IMR-90 (cell line): ENCODE measurements at places on chromosomes 12 and 14.

DNA sequence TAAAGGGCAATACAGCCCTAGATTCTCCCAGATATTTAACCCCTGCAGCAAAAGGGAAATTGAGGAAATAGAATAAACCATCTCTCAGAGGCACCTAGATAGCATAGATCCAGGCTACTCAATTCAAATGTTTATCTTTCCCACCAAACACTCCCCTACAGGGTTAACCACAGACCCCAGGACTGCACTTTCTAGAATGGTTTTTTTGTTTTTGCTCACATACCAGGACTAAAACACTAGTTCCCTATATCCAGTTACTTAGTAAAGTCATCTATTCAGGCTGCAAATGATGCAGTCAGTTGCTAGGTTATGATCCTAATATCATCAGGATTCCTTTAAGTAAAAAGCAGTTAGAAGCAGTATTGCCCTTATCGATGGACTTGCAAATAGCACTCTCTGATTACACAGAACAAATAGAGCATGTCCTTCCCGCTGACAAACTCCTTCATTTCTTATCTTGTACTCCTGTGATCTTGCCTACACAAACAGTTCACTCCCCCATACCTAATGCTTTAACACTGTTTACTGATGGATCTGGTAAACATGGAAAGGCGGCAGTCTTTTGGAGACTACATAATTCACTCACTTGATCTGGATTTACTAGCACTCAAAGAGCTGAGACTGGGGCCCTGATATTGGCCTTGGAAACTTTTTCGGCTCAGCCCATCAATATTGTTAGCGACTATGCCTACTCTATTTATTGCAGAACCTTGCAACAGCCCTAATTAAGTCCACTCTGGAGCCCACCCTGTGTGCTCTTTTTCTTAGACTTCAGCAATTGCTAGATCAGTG, 257.2 kb upstream of the DIO2 start:
- DNase-seq: no peak

GRCh38 chr12:41585784-41586183, 397.7 kb downstream of the PDZRN4 start:
- no peak for DNase-seq

DNA sequence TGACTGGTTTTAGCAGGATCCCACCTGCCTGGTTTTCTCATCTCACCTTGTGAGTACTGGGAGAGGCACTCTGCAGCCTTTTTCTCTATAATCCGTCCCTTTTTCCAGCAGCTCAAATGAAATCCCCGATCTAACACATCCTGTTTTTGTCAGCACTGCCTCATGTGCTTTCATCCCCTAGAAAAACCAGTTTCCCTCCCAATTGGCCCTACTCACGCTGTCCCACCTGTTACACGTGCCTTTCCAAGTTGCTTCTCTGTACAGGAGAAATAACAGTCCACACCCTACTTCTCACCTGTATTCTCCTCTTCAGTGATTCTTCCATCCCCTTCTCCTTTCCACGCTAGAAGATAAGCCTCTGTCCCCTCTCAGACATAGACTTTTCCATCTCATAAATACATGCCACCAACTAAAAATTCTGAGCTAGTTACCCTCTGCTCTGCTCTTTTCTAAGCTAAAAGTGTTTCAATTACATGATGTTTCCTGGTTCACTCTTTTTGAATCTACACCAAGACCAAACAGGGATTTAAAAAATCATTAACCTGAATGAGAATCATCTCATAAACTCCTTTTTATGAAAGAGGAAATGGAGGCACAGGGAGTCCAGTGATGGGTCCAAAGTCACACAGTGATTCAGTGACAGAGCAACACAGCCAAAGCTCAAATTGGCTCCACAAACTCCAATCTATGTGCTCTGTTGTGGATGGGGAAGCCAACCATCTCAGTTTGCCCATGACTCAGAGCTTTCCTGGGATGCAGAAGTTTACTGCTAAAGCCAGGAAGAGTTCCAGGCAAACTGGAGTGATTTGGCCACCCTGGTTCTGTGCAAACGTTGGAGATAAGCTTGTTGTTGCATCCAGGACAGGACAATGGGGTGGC, 240.0 kb upstream of the TMEM132C start:
- no peak for DNase-seq

DNA sequence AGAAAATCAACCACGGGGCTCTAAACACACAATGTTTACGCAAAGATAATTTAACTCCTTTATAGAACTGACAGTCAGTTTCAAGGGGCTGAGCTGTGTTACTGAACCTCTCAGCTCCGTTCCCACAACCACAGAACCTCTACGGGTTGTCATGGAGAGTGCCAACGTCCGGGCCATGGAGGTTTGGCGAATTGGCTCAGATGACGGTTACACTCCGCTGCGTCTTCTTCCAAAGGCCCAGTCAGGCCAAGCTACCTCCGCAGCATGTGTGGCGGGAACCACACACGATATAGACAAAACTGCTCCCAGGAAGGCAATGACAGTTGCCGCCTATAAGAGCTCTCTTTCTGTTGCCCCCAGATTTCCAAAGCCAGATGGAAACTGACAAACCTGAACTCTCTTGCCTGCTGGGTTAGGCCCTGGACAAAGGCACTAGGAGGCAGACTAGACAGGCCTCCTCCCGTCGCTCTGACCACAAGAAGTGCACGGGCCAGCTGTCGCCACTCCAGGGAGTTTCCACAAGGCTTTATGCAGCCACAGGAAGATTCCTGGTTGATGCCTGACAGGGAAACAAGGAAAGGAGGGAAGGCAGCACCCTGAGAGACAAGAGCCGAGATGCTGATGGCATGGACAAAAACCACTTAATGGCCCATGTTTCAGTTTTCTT, 30.3 kb downstream of the CCDC88C start:
- peak; percentile 40 for DNase-seq

DNA sequence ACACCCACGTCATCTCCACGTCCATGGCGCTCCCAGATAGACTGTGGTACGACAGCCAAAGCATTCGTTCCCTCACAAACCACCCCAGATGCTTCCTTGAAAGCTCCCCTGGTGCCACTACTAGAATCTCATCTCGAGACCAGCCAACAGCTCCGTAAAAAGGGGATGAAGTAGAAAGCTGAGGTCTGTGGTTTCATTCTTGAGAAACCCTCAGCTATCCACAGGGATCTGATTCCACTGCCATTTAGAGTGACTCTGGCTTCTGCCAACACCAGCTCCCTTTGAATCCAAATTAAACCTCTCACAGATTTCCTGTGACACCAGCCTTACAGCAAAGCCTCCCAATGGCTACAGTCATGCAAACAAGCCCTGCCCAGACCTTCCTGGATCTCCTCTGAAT, 18.5 kb upstream of the FOXN3 start:
- DNase-seq: no peak

DNA sequence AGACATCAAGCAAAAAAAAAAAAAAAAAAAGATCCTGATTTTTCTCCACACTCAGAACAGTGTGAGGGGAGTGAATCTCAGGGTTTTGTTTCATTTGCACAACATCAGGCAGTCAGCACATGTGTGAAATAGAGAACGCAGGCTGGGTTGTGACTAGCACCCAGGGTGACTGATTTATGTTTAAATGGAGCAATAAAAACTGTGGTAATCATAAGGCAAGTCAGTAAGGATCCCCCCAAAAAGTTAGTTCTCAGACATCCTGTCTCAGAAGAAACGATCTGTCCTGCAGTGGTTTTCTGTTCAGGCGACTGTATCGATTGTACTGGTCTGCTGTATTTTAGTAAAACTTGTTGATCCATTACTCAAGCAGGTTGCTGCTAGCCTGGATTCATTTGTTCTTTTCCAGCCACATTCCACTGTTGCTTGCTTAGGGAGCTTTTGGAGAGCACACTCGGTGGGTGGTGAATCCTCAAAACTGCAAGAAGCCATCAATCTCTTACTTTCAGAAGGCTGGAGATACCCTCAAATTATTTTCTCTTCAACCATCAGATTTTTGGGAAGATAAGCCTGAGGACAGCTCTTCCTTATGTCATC, 107.1 kb downstream of the DACT1 start:
- DNase-seq: no peak

DNA sequence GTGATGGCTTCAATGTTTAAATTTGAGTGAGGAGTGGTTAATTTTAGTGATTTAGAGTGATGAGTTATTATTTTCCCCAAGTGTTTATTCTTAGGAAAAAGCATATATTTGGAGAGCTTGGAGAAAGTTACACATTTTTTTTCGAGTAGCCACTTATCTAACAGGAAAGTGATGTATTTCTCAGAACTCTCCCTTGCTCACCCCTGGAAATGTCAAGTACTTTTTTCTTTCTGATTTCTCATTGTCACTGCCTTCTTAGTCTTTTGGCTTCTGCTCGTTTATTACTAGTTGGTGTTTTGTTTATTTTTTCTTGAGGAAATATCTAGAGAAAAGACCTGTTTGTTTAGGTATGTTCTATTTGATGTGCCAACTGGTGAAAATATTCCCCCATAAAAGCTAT, 58.8 kb downstream of the AEBP2 start:
- DNase-seq: no peak

DNA sequence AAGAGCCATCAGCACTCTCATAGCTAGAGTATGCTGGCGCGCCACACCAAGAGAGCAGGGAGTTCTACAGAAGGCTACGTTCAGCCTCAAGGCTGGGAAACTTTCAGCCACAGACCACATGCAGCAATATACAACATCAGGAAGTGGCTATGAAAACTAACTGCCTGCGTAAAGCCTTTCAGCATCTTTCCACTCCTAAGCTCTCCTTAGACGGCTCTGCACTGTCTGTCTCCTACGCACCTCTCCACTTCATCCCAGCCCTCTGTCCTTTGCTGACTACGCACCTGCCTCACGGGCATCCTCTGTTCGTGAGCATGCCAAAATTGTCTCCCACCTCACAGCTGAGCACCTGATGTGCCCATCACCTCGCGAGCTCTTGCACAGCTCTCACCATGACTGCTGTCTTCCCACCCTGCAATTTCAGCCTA, 9.7 kb downstream of the MPHOSPH9 start:
- DNase-seq: no peak
